Thymus (tissue), 14 donors: ENCODE measurements at places on chromosomes 12 and 14. TPM values are rescaled to one million over a fixed set of nuclear protein-coding genes. Genes with fewer than 3 reads are reported as not detected.

Gene TSHR
- 20.1 TPM for total RNA-seq

Gene MMP17
- 0.28 TPM for total RNA-seq

- DNase-seq: no peak
Observed at GRCh38 chr14:85688006-85688405, 158.1 kb downstream of the FLRT2 start.

GRCh38 chr14:53695692-53696214 lies 260.9 kb downstream of the BMP4 start:
- no peak for DNase-seq

- DNase-seq: no peak
Observed at GRCh38 chr14:103679351-103679750, 35.9 kb downstream of the XRCC3 start.

GRCh38 chr12:49507139-49507538 lies 31.7 kb upstream of the KCNH3 start:
- no peak for DNase-seq

DNA sequence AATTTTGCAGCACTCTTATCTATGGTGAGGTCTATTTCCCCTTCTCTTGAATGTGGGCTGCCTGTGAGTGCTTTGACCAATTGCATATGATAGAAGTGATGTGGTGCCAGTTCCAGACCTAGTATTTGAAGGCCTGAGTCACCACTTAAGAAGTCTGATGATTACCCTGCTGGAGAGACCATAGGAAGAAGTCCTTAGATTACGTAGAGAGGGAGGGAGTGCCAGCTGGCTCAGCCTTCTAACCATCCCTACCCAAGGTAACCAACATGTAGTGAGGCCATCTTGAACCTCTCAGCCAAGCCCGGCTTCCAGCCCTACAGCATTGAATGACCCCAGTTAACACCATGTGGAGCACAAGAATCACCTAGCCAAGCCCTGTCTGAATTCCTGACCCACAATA lies 166.9 kb downstream of the NELL2 start:
- DNase-seq: no peak

DNA sequence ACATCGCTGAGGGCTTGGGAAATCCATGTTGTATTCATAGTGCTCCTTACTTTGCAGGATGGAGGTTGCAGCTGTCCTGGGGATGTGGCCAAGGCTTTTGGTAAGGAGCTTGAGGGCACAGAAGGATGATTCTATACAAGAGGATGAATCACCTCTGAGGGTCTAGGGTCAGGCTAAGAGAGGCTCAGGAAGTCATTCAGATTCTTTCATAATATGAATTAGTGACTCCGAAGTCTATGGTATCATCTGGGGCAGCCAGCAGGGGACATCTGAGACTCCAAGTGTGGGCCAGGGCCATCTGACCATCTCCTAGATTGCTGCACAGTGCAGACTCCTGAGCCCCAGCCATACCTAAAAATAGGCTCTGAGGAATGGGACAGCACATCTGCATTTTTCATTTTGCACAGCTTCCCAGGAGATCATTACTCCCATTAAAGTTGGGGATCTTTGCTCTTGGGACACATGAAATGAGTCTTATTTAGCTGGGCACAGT lies 4.8 kb downstream of the GMPR2 start:
- DNase-seq: no peak

- no peak for DNase-seq
Observed at GRCh38 chr14:96851694-96852381, 54.7 kb downstream of the VRK1 start.

- no peak for DNase-seq
Observed at GRCh38 chr12:50419112-50419909, 18.6 kb downstream of the LARP4 start.

- DNase-seq: no peak
Observed at GRCh38 chr12:98895086-98895651, 250.1 kb downstream of the APAF1 start.

DNA sequence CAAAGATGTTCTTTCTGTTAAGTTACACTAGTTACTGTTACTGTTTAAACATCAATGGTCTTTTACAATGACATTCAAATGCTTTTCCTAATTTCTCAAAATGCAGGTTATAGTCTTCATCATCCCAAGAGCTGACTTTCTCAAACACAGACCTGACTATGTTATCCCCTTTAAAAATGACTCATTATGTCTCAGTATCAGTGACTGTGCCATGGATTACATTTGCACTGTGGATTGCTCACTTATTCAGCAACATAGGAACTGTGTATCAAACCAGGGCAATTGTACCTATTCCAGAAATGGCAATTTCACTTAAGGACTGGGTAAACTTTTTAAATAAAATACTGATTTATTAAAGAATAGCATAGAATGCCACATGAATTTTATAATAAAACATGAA lies 630.2 kb upstream of the NOVA1 start:
- no peak for DNase-seq

- no peak for DNase-seq
Observed at GRCh38 chr14:105841022-105842009, 314.9 kb downstream of the TMEM121 start.

GRCh38 chr12:110585231-110585799 lies 2.2 kb upstream of the PPTC7 start:
- peak; percentile 63 for DNase-seq

DNA sequence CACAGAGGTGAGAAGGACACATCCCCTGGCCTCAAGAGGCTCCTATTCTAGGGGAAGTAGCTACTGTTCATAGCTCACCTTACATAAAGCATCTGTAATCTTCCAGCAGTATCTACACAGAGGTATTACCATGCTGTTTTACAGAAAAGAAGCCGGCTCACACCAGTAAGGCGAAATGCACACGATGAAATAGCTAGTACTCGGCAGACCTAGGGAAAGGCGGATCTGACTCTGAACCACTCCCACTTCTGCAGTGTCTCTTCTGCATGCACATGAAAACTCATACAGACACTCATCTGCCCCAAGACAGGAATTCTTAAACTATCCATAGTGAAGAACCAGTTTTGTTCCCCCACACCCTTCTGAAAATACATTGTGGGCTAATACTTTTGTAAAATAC lies 73.6 kb downstream of the IQSEC3 start:
- DNase-seq: no peak
